Renal cortical epithelial cell (primary cell): ENCODE measurements at places on chromosomes 7 and 10.

GRCh38 chr7:66905689-66906088, 15.3 kb upstream of the TMEM248 start:
- no peak for DNase-seq

DNA sequence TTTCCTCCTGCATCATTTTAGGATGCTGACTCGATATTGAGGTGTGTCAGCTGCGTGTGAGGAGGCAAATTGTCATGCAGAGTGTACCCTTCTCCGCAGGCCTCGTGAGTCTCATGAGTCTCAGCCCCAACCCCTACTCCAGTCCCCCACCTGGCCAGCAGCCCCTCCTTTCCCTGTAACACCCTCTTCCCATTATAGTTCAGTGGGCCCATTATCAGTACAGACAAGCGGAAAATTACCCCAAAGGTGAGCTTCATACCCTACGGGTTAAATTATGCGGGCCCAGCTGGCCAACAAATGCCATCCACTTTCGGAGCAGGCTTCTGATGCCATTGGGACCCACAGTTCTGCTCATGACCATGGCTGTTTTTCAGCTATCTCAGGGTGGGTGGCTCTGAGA, 25.2 kb downstream of the SFTPD start:
- DNase-seq: no peak

GRCh38 chr10:43891241-43891640, 242.6 kb upstream of the ZNF32 start:
- no peak for DNase-seq

GRCh38 chr10:112467541-112468075, 20.6 kb downstream of the VTI1A start:
- DNase-seq: no peak

DNA sequence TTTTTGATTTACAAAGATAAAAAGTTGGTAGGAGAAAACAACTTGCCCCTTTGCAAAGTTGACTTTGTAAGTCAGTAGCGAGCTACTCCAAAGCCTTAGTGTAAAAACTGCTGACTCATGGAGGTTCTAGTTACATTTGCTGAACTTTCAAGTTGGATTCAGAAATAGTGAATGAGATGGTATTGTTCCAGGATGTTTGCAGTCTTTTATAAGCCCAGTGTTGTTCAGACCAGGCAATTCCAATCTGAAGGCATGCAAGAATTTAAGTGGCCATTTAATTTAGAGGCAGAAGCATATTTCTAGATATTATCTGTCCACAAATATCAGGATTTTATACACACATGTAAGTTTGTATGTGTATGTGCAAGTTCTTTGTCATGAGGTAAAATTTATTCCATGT, 21.6 kb downstream of the TES start:
- DNase-seq: peak; percentile 79

GRCh38 chr10:118971876-118972275, 57.6 kb upstream of the NANOS1 start:
- DNase-seq: no peak

- DNase-seq: no peak
These were observed 18.4 kb downstream of the GIMAP5 start for GRCh38 chr7:150755473-150756099.

GRCh38 chr7:27793780-27794179, 53.8 kb downstream of the TAX1BP1 start:
- DNase-seq: no peak

GRCh38 chr10:23193435-23194074, 1.4 kb downstream of the PTF1A start:
- no peak for DNase-seq

DNA sequence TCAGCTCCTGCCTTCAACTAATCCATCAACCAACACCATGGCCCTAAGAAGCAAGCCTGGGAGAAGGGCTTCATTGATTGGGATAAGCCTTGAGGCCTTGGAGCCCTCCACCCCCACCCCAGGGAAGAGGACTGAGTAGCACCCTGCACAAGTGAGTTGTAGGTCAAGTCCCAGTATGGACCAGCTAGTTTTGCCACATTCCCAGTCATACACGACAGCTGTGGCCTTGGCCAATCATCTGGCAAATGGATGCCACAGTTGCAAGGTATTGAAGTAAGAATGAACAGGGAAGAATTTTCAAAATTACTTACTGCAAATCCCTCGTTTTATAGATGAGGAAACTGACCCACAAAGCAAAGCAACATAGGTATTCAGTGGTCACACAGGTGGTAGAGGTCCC, 109.7 kb downstream of the STRA8 start:
- DNase-seq: no peak

GRCh38 chr10:130022511-130023299, 58.6 kb upstream of the EBF3 start:
- no peak for DNase-seq

DNA sequence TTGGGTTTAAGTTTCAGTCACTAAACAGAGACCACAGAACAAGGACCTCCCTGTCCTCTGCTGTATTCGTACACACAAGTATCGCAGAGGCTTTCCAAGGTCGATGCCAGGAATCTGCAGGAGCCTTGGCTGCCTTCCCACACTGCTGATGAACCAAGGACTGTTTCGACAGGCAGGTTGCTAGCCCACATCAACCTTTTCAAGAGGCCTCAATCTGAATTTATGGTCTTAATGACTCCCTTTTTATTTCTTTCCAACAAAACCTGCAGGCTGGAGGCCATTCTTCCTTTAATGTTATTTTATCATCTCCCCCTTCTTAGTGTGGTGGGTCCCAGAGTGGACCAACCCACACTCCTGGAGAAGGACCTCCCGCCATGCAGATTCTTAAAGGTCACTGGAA, 45.6 kb downstream of the JCAD start:
- DNase-seq: peak; percentile 37

GRCh38 chr10:115026746-115027140, 66.4 kb upstream of the ATRNL1 start:
- no peak for DNase-seq

DNA sequence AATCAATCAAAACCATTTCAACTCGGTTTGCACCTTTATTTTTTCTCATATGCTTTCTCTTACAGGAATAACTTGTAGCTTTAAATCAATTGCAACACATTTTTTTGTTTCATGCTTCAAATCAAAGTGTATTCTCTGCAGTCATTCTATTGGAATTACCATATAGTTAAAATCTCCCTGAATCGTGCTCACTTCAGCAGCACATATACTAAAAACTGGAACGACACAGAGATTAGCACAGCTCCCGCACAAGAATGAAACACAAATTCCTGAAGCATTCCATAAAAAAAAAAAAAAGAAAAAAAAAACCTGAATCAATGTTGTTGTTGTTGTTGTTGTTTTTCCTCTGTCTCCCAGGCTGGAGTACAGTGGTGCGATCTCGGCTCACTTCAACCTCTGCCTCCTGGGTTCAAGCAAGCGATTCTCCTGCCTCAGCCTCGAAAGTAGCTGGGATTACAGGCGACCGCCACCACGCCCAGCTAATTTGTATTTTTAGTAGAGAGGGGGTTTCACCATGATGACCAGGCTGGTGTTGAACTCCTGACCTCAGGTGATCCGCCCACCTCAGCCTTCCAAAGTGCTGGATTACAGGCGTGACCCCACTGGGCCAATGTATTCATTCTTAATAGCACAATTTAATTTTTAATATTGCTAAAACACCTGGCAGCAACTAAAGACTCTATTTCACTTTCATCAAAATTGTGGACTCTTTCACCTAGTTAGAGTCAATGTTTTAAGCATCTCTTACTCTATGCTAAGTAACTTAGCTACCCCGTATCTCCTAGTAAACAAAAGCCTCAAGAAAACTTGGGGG, 26.3 kb downstream of the ANKRD61 start:
- DNase-seq: no peak

DNA sequence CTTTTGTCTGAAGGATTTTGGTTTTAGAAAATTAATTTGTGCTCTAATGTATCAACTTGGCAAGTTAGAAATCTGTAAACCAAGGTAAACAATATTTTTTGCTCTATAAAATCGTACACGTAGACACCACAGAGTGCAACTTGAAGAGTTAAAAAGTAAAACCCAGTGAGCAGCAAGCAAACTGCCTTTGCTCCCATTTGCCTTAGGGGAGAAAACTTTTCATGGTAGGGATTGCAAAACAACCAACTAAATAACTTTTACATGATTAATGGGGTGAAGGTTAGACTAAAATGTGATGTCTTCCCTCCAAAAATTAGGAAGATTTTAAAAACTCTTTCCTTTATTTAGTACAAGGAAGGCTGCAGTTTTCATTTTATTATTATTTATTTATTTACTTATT, 224.2 kb upstream of the LYZL1 start:
- peak; percentile 16 for DNase-seq

DNA sequence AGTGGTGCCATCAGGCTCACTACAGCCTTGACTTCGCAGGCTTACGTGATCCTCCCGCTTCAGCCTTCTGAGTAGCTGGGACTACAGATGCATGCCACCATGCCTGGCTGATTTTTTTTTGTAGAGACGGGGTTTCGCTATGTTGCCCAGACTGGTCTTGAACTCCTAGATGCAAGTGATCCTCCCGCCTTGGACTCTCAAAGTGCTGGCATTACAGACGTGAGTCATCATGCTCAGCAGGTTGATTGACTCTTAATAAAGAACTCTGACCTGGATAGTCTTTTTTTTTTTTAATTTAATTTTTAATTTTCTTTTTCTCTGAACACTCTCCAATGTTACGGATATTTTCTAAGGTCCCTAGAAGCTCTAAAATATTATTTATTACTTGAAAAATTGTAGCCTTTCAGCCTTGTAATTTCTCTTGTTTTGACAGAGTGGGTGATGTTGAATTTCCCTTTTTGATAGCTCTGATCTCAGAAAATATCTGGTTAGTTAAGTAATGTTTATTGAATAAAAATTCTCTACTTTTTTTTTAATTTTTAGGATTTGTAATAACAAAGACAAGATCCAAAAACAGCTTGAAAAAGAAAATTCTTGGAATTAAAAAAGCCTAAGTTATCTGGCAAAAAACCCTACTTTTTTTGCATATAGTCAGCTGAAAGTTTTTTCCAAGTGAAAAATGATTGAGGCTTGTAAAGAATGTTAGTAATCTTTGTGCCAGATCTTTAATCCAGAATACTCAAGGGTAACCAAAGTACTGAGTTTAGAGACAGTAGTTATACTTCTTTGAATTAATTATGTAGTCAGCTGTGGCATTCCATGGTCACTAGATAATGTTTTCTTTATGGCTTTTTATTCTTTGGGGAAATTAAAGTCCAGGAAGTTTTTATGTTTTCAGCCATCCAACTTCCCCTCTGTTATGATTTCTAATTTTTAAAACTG, 26.7 kb downstream of the TBC1D12 start:
- peak; percentile 27 for DNase-seq

- DNase-seq: peak; percentile 71
These were observed 3.2 kb upstream of the CLDN4 start for GRCh38 chr7:73827567-73828106.

DNA sequence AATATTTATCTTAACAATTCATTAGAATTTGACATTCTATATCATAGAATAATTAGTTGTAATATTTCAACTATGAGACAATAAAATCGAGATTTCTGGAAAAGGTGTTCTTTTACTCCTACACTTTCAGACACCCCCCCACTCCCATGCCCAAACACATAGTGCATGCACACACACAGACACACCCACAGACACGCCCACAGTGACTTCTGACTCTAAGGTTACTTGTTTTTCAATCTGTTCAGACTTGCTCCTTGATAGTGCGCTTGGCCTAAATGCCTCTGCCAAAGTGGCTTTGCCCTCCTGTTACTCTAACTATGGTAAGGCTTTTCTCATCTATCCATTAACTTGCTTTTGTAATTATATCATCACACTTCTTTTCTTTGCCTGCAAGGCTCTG, 144.0 kb upstream of the PPP1R3A start:
- no peak for DNase-seq

DNA sequence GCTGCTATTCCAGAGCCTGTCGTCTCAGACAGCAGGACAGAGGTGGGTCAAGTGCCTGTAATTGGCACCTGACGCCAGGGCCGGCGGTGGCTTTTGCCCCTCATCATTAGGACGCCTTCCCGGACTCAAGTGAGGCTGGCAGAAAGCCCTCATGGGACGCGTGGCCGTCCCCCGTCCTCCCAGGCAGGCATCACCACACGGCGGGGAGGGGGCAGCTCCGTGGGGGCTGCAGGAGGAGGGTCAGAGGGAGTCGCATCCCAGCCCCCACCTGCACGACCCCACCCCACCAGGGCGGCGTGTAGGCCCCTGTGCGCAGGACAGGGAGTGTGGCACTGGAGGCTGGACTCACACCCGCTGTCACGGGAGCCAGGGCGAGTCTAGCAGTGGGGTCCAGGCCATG, 16.3 kb downstream of the CFAP46 start:
- DNase-seq: no peak
